ENCODE measurements at places on chromosomes 6 and 20. TPM values are rescaled to one million over a fixed set of nuclear protein-coding genes. Genes with fewer than 3 reads are reported as not detected.

DNA sequence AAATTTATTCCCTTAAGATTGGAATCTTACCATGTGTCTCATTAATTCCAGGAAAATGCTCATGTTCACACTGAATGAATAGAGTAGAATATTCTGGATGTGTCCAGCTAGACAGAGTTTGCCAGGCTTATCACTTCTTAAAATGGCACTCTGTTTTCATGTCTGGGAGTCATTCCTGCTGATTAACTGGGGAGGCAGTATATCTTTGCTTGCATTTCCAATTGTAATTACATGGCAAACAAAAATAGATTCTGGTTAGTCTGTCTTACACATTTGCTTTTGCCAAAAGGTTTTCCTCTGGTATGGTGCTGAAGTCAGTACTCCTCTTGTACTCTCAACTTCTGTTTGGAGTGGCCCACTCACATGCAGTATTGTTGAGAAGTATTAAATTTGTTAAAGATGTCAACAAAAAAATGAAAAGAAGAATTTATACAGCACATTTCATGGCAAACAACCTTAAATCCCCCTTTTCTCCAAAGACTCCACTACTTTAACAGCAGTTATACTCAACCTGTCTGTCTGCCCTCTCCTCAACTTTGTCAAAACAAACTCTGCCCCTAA lies 70.2 kb downstream of the TENT5A start:
- no peak overlapping the region for H3K27ac ChIP-seq
- no peak overlapping the region for H3K4me3 ChIP-seq
- no peaks in the 10 kb centered on the region for H3K36me3 ChIP-seq
- no peaks in the 10 kb centered on the region for H3K27me3 ChIP-seq
- H3K4me1 ChIP-seq: no peaks in the 10 kb centered on the region
- DNase-seq: no peak

GRCh38 chr20:1287787-1288569 lies 21.9 kb downstream of the SNPH start:
- peak overlapping the region; percentile 77 for H3K27ac ChIP-seq
- H3K27me3 ChIP-seq: no peaks in the 10 kb centered on the region
- H3K4me1 ChIP-seq: peaks cover 21% of the 10 kb centered on the region
- DNase-seq: no peak

- DNase-seq: no peak
- no peaks in the 10 kb centered on the region for H3K36me3 ChIP-seq
- H3K27ac ChIP-seq: no peak overlapping the region
- H3K27me3 ChIP-seq: no peaks in the 10 kb centered on the region
- no peaks in the 10 kb centered on the region for H3K4me1 ChIP-seq
Observed at GRCh38 chr6:79602859-79603258, 28.3 kb upstream of the SH3BGRL2 start.

- H3K4me1 ChIP-seq: peaks cover 26% of the 10 kb centered on the region
- H3K27me3 ChIP-seq: no peaks in the 10 kb centered on the region
- peaks cover 4% of the 10 kb centered on the region for H3K36me3 ChIP-seq
- H3K4me3 ChIP-seq: peak overlapping the region; percentile 86
- DNase-seq: peak; percentile 46
- peak overlapping the region; percentile 62 for H3K27ac ChIP-seq
Observed at GRCh38 chr20:25195962-25196785, 662 bp downstream of the ENTPD6 start.

GRCh38 chr6:98894810-98895209 lies 52.9 kb downstream of the FBXL4 start:
- no peak overlapping the region for H3K27ac ChIP-seq
- peaks cover 28% of the 10 kb centered on the region for H3K36me3 ChIP-seq
- no peak overlapping the region for H3K4me3 ChIP-seq
- H3K4me1 ChIP-seq: peaks cover 6% of the 10 kb centered on the region

DNA sequence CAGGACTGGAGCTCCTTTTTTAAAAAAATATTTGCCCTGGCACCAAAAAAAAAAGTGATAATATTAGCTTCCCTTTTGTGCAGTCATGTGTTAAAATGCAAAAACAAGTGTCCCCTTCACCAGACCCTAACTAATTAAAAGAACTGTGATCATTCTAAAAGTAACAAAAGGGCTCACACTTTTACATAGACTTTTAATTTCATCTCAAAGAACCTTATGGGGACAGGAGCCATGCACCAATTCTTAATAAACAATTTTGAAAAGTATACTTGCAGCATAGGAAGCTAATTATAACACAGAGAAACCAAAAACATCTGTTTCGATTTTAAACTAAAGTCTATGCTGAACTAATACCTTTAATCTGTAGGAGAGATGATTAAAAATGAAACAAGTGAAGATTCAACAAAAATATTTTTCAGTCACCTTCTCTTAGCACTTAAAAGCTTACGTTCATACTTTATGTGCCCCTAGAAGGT lies 17.3 kb downstream of the STX7 start:
- H3K27ac ChIP-seq: peak overlapping the region; percentile 61
- peaks cover 37% of the 10 kb centered on the region for H3K36me3 ChIP-seq
- H3K27me3 ChIP-seq: no peaks in the 10 kb centered on the region

- H3K27me3 ChIP-seq: peaks cover 15% of the 10 kb centered on the region
- no peaks in the 10 kb centered on the region for H3K36me3 ChIP-seq
- H3K4me3 ChIP-seq: no peak overlapping the region
- no peak overlapping the region for H3K27ac ChIP-seq
- no peak for DNase-seq
Observed at GRCh38 chr6:70194421-70194820, 108.5 kb downstream of the COL9A1 start.

APOM gene
- total RNA-seq: 3.7 TPM

PI16 gene
- total RNA-seq: 2.0 TPM

POU5F1 gene
- total RNA-seq: not detected

SLC4A11 gene
- 5.4 TPM for total RNA-seq

TFAP2A gene
- 0.21 TPM for total RNA-seq

TFAP2D gene
- total RNA-seq: not detected

Data from activated CD8-positive, alpha-beta memory T cell treated with anti-CD3 and anti-CD28 coated beads, Interleukin-2, amount 10 ng/mL, durations not matched to agents 7 days and 5 days (primary cell).